ENCODE measurements at places on chromosomes 2 and 18. TPM values are rescaled to one million over a fixed set of nuclear protein-coding genes. Genes with fewer than 3 reads are reported as not detected.

Gene CNDP1
- total RNA-seq, result not detected

Gene UGT1A3
- total RNA-seq, result not detected

Gene IL36B
- total RNA-seq, result not detected

Gene CHST9
- not detected for total RNA-seq

Gene ACSL3
- 119 TPM for total RNA-seq

Gene MPV17
- 86.5 TPM for total RNA-seq

Gene TWIST2
- total RNA-seq, result 16.6 TPM

Gene TMEM182
- 3.7 TPM for total RNA-seq

Gene DQX1
- 0.05 TPM for total RNA-seq

Gene KRTCAP3
- 0.39 TPM for total RNA-seq

Gene OR6B2
- not detected for total RNA-seq

Gene ANO7
- total RNA-seq, result 2.3 TPM

Gene UCN
- 2.5 TPM for total RNA-seq

Gene NEB
- 0.21 TPM for total RNA-seq

Gene PIGN
- total RNA-seq, result 8.5 TPM

Gene CFAP221
- total RNA-seq, result not detected

Gene HEATR5B
- 4.8 TPM for total RNA-seq

Gene TBR1
- total RNA-seq, result 0.03 TPM

Gene SPR
- 144 TPM for total RNA-seq

Gene PKP4
- 22.9 TPM for total RNA-seq

Gene ABCG8
- not detected for total RNA-seq

Gene LYG2
- not detected for total RNA-seq

Gene PLGLB1
- 0.30 TPM for total RNA-seq

Gene NPHP1
- total RNA-seq, result 9.2 TPM

Gene MEP1B
- 0.05 TPM for total RNA-seq

Gene GKN1
- total RNA-seq, result not detected

Gene SIX2
- total RNA-seq, result 0.43 TPM

Gene KLHL30
- 0.17 TPM for total RNA-seq

Gene C2orf66
- 0.12 TPM for total RNA-seq

Gene ROCK1
- total RNA-seq, result 21.1 TPM

Gene UPP2
- not detected for total RNA-seq

Gene SGPP2
- 0.55 TPM for total RNA-seq

Gene NPPC
- total RNA-seq, result not detected

Measured in A549 treated with GW870086 at 1 μM for 4 hours (cell line).